Stimulated activated naive CD4-positive, alpha-beta T cell (primary cell): ENCODE measurements at places on chromosomes 3 and 15.

- DNase-seq: no peak
Measured at GRCh38 chr15:81375461-81375860, 1.4 kb upstream of the TMC3 start.

DNA sequence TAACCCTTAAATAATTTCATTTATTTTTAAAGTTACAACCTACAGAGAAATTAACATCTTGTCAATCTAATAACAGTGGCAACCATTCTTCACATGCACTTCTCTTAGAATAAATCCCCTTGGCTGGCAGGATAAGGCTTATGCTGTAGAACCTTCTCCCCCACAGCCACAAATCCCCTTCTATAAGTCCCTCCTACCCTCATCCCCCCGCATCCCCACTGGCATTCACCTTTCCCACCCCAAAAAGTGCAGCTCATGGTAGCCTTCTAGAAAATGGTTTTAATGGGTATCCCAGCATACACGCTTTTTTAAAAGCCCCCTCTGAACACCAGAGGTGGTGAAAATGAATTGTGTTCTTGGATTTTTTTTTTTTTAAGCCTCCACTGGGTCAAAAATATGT, 49.2 kb downstream of the CAPN7 start:
- no peak for DNase-seq

GRCh38 chr15:98452238-98452637, 196.1 kb upstream of the IGF1R start:
- no peak for DNase-seq

- no peak for DNase-seq
Measured at GRCh38 chr3:43727930-43728329, 37.2 kb downstream of the ABHD5 start.

DNA sequence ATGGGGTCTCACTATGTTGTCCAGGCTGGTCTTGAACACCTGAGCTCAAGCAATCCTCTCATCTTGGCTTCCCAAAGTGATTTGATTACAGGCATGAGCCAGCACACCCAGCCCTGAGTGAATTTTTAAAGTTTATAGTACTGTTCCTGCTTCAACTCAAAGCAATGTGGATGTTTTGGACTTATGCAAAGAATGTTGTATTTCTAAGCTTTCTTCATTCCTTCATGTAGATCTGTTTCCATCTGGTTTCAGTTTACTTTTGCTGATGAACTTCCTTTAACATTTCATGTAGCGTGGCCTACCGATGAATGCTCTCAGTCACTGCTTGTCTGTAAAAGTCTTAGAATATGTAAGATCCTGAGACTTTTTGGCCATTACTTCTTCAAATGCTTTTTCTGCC, 23.2 kb downstream of the NRG4 start:
- no peak for DNase-seq

- DNase-seq: no peak
Measured at GRCh38 chr3:15315003-15315402, 17.4 kb downstream of the SH3BP5 start.

DNA sequence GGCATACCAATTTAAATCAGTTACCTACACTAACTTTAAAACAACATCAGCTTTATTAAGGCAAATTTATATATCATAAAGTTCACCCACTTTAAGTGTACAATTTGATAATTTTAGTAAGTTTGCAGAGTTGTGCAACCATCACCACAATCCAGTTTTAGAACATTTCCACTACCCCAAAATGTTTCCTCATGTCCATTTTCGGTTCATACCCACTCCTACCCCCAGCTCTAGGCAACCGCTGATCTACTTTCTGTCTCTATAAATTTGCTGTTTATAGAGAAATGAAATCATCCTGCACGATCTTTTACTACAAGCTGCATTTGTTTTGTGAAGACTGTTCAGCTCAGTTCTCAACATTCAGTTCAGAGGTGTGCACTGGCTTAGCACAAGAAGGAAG, 31.5 kb upstream of the FAM81A start:
- no peak for DNase-seq

- DNase-seq: no peak
Measured at GRCh38 chr3:69651765-69652164, 87.5 kb upstream of the MITF start.

GRCh38 chr3:68342426-68342825, 589.9 kb downstream of the TAFA4 start:
- DNase-seq: no peak

GRCh38 chr3:38108649-38109579, 28.0 kb downstream of the ACAA1 start:
- DNase-seq: no peak

DNA sequence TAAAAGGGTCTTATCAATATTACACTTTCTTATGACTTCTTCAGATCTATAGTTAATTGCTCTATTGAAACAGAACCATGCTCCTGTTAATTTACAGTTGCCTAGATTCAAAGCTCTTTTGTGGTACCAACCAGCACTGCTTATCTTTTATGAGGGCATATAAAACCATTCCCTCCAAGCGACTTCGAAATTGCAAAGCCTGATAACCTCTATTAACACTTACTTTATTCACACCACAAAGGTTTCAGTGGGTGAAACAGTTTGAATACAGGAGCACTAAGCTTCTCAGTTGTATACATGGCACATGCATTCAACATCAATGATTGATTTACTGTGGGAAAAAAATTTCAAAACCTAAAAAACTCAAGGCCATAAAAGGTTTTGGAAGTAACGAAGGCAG, 74.9 kb upstream of the PPIB start:
- no peak for DNase-seq

DNA sequence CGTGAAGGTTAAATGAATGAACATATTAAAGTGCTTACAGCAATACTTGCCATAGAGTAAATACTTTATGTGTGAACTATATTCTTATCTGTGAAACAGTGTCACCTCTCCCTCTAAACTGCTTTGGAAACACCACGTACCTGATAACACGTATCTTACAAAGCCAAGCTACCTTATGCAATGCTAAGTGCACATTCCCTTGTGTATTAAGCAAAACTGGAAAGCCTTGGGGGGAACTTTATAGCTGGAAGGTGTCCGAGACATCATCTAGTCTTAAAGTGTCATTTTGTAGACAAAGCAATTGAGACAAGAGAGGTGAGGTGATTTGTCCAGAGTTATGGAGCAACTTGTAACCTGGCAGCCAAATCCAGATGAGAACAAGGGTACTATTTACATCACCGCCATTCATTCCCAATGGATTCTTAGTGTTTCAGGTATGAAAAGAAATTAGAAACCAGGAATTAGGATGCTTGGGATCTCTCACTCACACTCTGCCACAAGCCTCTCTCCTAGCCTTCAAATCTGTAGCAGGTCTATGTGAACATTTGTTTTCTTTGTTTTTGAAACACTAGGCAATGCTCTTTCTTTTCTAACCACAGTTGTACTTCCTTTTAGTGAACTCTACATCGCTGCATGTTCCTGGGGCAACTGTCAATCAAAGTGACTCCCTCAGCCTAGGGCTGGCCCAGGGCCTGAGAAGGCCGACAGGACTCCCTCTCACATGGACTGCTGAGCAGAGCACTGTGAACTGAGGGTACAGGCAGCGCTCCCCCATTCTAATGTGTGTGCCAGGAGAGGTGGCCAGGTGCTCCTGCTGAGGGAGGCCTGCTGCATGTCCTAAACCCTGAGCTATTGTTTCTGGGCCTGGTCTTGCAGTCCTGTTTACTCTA, 13.9 kb upstream of the MGLL start:
- DNase-seq: no peak

- no peak for DNase-seq
Measured at GRCh38 chr3:184583578-184584451, 22.2 kb downstream of the EPHB3 start.

- peak; percentile 79 for DNase-seq
Measured at GRCh38 chr15:40857601-40858341, 13.9 kb downstream of the SPINT1 start.

DNA sequence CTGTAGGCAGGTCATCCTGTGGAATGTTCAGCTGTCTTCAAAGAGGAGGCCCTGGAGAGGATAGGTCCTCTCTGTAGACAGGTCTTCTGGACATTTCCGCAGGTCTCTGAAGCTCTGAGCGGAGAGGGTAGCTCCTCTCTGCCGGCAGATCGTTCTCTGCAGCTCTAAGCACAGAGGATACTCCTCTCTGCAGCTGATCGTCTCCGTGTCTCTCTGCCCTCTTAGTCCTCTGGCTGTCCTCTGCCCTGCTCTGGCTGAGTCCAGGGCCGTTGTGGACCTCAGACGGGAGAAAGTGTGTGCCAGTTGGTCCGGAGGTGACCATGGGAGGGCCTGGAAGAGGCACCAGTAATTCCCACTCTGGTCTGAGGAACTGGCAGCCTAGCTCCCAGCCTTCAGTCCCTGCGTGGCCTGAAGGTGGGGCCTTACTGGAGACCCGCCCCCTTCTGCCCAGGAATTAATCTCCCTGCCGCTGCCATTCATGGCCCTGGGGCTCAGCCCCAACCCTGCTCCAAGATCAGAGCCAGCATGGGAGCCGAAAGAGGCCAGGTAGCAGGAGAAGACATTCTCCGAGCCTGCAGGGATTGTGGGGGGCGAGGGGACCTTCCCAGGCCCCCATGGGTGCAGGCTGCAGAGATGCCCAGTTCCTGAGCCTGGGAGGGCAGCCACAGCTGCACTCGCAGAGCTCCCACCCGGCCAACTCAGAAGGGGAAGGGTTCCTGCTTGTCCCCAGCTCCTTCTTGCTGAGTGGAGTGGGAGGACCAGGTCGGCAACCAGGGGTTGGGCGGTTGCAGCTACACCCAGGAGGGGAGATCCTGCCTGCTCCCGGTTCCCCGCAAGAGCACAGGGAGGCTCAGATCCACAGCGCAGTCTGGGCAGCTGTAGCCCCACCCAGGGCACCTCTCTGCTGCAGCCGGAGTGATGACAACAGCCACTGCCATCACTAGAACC, 488.7 kb downstream of the RSL24D1 start:
- DNase-seq: no peak

DNA sequence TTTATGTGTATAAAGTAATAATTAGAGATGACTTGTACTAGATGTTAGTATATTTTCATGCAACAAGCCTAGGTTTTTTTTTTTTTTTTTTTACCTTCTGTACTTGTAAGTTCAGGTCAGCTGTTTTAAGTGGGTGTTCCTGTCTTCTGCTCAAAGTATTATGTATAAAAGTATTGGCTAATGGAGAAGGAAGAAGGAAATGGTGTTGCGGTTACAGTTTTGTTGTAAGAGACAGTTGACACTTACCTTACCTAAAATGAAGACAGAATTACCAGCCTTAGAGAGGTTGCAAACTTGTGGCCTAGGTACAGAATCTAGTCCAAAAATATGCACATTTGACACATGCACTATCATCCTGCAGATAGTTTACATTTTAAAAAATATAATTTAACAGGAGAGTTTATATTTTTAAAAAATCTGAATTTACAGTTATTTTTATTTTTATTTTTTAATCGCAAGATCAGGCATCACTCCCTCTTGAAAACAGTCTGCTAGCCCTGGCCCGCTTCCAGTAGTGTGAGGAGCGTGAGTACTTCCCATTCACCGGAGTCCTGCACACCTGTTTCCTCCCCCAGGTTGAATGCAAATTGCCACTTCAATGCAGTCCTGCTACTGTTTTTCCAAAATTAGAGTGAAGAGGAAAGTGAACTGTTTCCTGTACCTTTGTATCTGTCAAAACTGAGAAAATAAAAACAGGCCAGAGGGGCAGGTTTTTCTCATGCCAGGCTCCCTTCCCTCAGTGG, 224.3 kb upstream of the SOX2 start:
- DNase-seq: no peak

GRCh38 chr3:196268284-196269163, 19.0 kb downstream of the PCYT1A start:
- no peak for DNase-seq

DNA sequence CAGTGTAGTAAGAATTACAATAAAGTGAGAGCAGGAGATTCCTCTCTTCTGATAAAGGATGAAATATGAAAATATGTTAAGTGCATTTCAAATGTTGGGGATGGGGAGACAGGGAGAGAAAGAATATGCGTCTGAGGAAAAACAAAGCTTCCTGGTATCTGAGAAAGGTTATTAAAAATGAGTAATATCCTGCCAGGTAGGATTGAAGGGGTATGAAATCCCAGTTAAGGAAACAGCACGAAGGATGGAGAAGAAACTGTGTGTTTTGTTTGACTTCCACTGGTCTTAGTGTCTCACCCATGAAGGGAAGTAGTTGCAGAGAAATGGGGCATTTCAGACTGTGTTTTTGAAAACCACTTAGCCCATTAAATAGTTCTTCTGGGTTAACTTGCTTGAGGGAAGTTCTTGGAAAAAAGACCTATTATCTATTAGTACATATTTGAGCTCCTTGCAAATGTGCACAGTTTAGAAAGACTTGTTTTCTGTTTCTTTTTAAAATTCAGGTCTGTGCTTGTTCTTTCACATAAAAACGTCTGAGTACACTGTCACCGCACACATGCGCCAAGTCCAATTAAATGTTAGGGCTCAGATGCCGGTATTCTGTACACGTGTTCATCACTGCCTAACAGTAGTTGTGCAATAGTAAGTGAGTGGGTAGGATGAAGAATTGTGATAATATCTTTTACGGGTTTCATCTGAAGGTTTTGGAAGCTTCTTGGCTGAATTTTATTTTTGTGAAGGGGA, 196.1 kb upstream of the P2RY1 start:
- DNase-seq: no peak

DNA sequence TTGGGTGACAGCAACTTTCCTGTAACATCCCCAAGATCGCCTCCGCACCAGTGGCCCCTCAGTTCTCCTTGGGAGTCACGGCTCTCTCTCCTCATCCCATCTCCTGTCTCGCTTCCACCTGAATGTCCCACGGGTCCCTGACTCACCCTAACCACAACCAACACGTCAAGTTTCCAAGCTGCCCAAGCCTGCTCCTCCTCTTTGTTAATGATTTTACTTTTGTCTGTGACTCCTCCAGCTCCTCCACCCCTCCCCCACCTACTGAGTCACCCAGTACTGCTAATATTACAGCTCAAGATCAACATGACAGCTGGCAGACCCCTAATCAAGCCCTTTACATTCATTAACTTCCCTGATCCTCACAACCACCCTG, 39.3 kb downstream of the BDH1 start:
- no peak for DNase-seq

- no peak for DNase-seq
Measured at GRCh38 chr3:70182166-70182565, 130.3 kb downstream of the MDFIC2 start.

- no peak for DNase-seq
Measured at GRCh38 chr15:32683906-32684584, 33.8 kb upstream of the GREM1 start.
